ENCODE measurements at places on chromosomes 13 and 19. TPM values are rescaled to one million over a fixed set of nuclear protein-coding genes. Genes with fewer than 3 reads are reported as not detected.

DNA sequence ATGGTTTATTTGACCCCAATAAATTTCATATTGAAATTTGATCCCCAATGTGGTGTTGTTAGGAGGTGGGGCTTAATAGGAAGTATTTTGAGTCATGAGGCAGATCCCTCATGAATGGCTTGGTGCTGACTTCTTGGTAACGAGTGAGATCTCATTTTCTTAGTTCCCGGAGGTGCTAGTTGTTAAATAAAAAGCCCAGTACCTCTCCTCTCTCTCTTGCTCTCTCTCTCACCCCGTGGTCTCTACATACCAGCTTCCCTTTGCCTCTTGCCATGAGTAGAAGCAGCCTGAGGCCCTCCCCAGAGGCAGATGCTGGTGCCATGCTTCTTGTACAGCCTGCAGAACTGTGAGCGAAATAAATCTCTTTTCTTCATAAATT lies 39.4 kb upstream of the KATNAL1 start:
- H3K27me3 ChIP-seq: no peaks in the 10 kb centered on the region
- H3K4me3 ChIP-seq: peak overlapping the region; percentile 18
- peak; percentile 17 for DNase-seq
- H3K27ac ChIP-seq: no peak overlapping the region
- peaks cover 38% of the 10 kb centered on the region for H3K4me1 ChIP-seq
- H3K36me3 ChIP-seq: peaks cover 10% of the 10 kb centered on the region

DNA sequence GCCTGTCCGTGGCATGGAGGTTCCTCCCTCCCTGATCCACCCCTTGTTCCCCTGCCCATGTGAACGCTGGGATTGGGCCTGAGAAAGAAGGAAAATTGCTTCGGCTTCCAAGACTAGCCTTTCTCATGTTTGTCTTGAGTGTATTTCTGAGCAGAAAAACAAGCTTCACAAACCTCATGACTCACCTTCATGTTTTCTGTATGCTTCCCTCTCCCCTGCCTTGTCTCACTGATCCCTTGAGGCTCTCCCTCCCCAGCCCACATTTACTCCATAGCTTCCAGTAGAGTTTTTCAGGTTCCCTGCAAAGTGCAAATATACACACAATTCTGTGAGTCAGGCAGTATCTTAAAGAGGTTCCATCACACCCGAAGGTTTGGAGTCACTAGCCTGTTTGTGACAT lies 572.4 kb downstream of the UQCRFS1 start:
- H3K36me3 ChIP-seq: no peaks in the 10 kb centered on the region
- no peaks in the 10 kb centered on the region for H3K4me1 ChIP-seq
- no peak overlapping the region for H3K27ac ChIP-seq
- no peak overlapping the region for H3K4me3 ChIP-seq
- DNase-seq: no peak

GRCh38 chr13:86425170-86425815 lies 626.1 kb upstream of the SLITRK6 start:
- H3K4me3 ChIP-seq: no peak overlapping the region
- DNase-seq: no peak
- no peaks in the 10 kb centered on the region for H3K27me3 ChIP-seq
- no peaks in the 10 kb centered on the region for H3K36me3 ChIP-seq

DNA sequence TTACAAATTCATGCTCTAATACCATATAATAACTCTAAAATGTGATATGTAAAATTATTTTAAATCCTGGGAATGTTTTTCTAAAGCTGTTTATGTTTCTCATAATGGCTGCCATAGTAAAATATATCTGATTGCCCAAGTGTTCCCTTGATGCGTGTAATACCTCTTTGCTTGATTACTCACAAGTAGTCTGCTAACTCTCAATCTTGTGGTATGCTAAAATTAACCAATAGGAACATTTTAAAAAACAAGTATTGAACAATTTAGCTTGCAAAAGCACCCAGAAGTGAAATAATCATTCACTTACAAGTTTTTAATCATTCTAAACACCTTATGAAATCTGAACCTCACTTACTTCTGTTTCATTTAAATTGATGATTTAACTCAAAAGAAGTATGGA lies 386.0 kb upstream of the ATXN8OS start:
- H3K36me3 ChIP-seq: no peaks in the 10 kb centered on the region
- no peaks in the 10 kb centered on the region for H3K27me3 ChIP-seq
- H3K4me3 ChIP-seq: no peak overlapping the region
- no peak overlapping the region for H3K27ac ChIP-seq
- no peaks in the 10 kb centered on the region for H3K4me1 ChIP-seq

GRCh38 chr19:45124021-45124420 lies 31.0 kb downstream of the PPP1R37 start:
- H3K27me3 ChIP-seq: no peaks in the 10 kb centered on the region
- peaks cover 33% of the 10 kb centered on the region for H3K4me1 ChIP-seq
- no peak overlapping the region for H3K27ac ChIP-seq
- no peak for DNase-seq

- H3K27me3 ChIP-seq: no peaks in the 10 kb centered on the region
- H3K27ac ChIP-seq: no peak overlapping the region
- no peaks in the 10 kb centered on the region for H3K36me3 ChIP-seq
These were observed 642.7 kb upstream of the ARGLU1 start for GRCh38 chr13:107210723-107211030.

DNA sequence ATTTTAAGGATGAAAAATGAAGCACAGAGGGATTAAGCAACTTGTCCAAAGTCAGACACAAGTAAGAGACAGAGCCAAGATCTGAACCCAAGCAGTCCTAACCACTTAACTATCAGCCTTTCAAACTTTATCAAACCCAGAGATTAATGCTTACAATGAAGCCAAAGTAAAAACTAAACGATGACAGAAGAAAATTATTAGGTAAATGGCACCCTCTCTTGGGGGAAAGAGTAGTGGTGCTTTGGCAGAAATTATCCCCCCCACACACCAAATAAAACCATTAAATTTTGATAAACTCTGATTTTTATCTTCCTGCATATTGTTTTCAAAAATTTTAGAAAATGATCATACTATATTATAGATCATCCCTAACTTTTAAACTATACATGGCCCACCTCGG lies 329.2 kb downstream of the SLC7A1 start:
- DNase-seq: no peak
- H3K27ac ChIP-seq: no peak overlapping the region
- no peaks in the 10 kb centered on the region for H3K36me3 ChIP-seq
- no peaks in the 10 kb centered on the region for H3K4me1 ChIP-seq

GRCh38 chr13:75796825-75797224 lies 160.7 kb downstream of the LMO7 start:
- H3K27me3 ChIP-seq: no peaks in the 10 kb centered on the region
- no peak for DNase-seq
- H3K4me3 ChIP-seq: no peak overlapping the region

DNA sequence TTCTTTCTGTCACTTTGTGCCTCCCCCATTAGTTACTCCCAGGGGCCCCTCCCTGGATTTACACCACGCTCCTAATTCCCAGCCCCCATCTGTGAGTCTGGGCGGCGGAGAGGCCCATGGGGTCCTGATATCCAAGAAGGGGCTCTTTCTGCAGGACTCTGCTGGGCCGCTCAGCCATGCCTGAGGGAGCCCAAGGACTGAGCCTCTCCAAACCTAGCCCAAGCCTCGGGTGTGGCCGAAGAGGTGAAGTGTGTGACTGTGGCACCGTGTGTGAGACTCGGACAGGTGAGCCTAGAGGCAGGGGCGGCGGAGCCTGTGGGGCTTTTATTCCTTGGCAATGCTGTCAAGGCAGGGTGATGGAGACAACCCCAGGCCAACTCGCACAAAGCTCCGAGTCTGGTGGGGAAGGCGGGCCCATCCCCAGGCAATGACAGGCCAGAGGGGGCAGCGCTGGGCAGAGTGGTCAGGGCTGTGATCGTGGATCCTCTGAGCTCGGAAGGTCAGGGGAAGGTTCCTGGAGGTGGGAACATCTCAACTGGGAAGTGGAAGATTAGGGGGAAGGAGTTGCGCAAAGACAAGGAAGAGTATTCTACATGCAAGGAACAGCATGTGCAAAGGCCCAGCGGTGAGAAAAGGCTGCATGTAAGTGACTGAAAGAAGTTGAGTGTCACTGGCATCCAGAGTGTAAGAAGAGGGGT lies 1.6 kb downstream of the PLEKHG2 start:
- DNase-seq: no peak
- H3K27ac ChIP-seq: peak overlapping the region; percentile 95
- H3K27me3 ChIP-seq: no peaks in the 10 kb centered on the region
- peaks cover 59% of the 10 kb centered on the region for H3K4me1 ChIP-seq
- H3K4me3 ChIP-seq: peak overlapping the region; percentile 100
- peaks cover 15% of the 10 kb centered on the region for H3K36me3 ChIP-seq

GRCh38 chr19:28126135-28126898 lies 1086.6 kb downstream of the UQCRFS1 start:
- no peak overlapping the region for H3K27ac ChIP-seq
- H3K4me1 ChIP-seq: no peaks in the 10 kb centered on the region
- no peaks in the 10 kb centered on the region for H3K27me3 ChIP-seq
- H3K4me3 ChIP-seq: no peak overlapping the region
- no peak for DNase-seq

GRCh38 chr13:20351281-20352022 lies 119.3 kb upstream of the GJB6 start:
- H3K4me3 ChIP-seq: no peak overlapping the region
- H3K27me3 ChIP-seq: no peaks in the 10 kb centered on the region
- no peaks in the 10 kb centered on the region for H3K4me1 ChIP-seq
- no peak overlapping the region for H3K27ac ChIP-seq
- no peaks in the 10 kb centered on the region for H3K36me3 ChIP-seq

GRCh38 chr13:113393226-113393562 lies 29.3 kb upstream of the GRTP1 start:
- H3K27me3 ChIP-seq: no peaks in the 10 kb centered on the region
- no peaks in the 10 kb centered on the region for H3K36me3 ChIP-seq
- peak overlapping the region; percentile 73 for H3K4me3 ChIP-seq
- H3K4me1 ChIP-seq: peaks cover 11% of the 10 kb centered on the region
- no peak for DNase-seq

DNA sequence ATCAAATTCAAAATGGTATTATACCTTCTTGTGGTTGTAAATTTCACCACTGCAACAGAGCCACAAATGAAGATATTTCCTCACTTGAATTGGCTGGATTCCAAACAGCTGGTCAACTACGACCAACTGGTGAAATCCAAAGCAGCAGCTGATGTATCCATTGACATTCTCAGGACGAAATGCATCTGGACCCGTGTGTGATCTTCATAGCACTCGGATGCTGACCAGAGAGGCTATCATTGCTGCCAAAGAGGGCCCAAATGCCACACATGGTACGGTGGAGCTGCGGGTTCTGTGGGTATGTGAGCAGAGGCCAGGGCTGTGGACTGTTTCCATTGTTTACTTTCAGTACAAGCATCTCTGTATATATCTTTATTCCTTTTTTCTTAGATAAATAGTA lies 25.6 kb upstream of the PCCA start:
- no peaks in the 10 kb centered on the region for H3K4me1 ChIP-seq
- peaks cover 2% of the 10 kb centered on the region for H3K27me3 ChIP-seq
- no peaks in the 10 kb centered on the region for H3K36me3 ChIP-seq
- DNase-seq: no peak

DNA sequence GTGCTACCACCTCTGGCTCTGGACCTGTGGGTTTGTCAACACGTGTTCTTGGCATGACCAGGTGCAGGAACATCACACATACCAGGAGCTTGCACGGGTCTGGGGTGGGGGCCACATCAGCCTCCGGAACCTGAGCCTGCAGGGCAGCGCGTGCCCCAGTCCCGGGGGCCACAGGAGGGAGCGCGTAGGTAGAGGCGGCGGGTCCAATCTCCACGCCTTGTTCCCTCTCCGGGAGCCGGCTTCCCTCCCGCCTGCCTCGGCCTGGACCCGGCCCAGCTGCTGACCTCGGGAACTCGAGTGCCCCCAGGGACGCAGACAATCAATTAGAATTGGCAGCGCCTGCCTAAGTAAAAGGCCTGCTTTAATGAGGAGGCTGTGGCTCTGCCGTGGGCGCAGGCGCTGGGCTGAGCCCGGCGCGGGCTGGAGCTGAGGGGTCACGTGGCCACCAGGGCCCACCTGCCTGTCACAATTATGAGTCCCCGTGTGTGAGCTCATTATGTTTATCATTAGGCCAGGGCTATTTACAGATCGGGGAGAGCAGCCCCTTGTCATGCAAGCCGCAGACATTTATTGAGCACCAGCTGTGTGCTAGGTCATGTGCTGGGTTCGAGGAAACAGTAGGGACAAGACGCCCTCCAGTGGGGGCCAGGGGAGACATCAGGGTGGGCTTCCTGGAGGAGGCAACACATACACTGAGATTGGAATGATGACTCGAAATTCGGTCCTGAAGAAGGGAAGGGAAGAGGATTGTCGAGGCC lies 32.2 kb upstream of the TNFAIP8L1 start:
- H3K27me3 ChIP-seq: peaks cover 24% of the 10 kb centered on the region
- H3K36me3 ChIP-seq: no peaks in the 10 kb centered on the region
- H3K27ac ChIP-seq: no peak overlapping the region
- DNase-seq: no peak

- no peak overlapping the region for H3K4me3 ChIP-seq
- no peaks in the 10 kb centered on the region for H3K27me3 ChIP-seq
- H3K36me3 ChIP-seq: no peaks in the 10 kb centered on the region
- H3K27ac ChIP-seq: no peak overlapping the region
- H3K4me1 ChIP-seq: no peaks in the 10 kb centered on the region
These were observed 62.8 kb upstream of the WASF3 start for GRCh38 chr13:26494571-26495195.

GRCh38 chr19:41334793-41335192 lies 18.9 kb downstream of the TGFB1 start:
- no peaks in the 10 kb centered on the region for H3K27me3 ChIP-seq
- H3K4me3 ChIP-seq: no peak overlapping the region
- no peak overlapping the region for H3K27ac ChIP-seq
- DNase-seq: no peak

GRCh38 chr13:109468123-109468522 lies 318.3 kb downstream of the IRS2 start:
- H3K4me3 ChIP-seq: no peak overlapping the region
- H3K27ac ChIP-seq: no peak overlapping the region
- no peak for DNase-seq
- no peaks in the 10 kb centered on the region for H3K4me1 ChIP-seq
- no peaks in the 10 kb centered on the region for H3K27me3 ChIP-seq

DNA sequence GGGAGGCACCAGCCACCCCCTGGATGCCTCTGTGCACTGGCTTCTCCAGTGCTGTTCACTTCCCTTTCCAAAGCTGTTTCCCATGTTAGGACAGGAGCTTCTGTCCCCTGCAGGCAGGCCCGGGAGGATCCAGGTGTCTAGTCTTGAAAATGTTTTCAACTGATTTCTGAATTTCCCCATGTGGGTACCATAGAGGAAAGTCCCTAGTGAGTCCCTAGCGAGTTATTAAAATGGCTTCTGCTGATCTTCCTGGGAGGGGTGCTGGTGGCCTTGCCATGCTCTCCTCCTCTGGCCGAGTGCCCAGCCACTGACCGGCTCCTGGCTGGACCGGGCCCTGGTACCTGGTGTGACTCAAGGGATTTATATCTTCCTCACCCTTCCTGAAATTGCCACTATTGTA lies 5.2 kb upstream of the ANKRD10 start:
- H3K27me3 ChIP-seq: peaks cover 4% of the 10 kb centered on the region
- no peaks in the 10 kb centered on the region for H3K36me3 ChIP-seq
- H3K4me3 ChIP-seq: no peak overlapping the region
- no peak for DNase-seq
- H3K4me1 ChIP-seq: peaks cover 10% of the 10 kb centered on the region
- H3K27ac ChIP-seq: no peak overlapping the region

Gene ALKBH6
- 41.8 TPM for total RNA-seq

Gene CEACAM5
- total RNA-seq: not detected

Gene CGB5
- total RNA-seq: not detected

Gene KASH5
- total RNA-seq: not detected

Gene DAND5
- not detected for total RNA-seq

Gene MTIF3
- total RNA-seq: 13.6 TPM

Gene CD79A
- 3.7 TPM for total RNA-seq

Gene GAPDHS
- total RNA-seq: not detected

Gene GNG7
- total RNA-seq: 5.7 TPM

Gene IGSF23
- total RNA-seq: not detected

Gene ZNF723
- total RNA-seq: not detected

Gene IL17D
- total RNA-seq: 0.47 TPM

Measured in CD4-positive, alpha-beta T cell (primary cell).